Activated naive CD8-positive, alpha-beta T cell treated with anti-CD3 and anti-CD28 coated beads, Interleukin-2, amount 50 U/mL, for 16 hours (primary cell): ENCODE measurements at places on chromosomes 6 and 20.

DNA sequence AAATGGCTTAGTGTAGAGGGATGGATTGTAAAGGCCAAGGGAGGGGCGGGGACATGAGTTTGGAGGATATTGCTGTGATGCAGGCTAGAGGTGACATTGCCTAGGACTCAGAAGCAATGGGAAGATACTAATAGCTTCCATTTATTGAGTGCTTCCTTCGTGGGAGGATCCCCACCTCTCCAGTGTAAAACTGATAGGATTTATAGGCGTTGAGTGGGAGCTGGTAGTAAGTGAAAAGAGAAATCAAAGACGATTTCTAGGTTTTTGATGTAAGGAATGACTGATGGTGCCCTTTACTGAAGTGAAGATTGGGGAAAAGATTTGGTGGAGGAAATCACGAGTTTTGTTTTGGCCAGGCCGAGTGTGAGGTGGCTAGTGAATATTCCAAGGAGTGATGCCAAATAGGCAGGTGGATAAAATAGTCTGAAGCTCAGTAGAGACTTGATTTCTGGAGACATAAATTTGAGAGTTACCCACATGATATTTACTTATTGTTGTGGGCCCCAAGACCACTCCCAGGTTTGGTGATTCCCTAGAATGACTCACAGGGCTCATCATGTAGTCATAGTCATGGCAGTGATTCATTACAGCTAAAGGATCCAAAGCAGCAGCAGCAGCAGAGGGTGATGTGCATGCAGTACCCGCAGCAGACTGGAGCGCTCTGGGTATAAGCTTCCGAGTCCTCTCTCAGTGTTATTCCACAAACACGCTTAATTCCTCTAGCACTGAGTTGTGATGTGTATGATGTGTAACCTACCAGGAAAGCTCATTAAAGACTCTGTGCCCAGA lies 10.2 kb downstream of the RPRD1B start:
- no peak for DNase-seq

- DNase-seq, result no peak
Observed at GRCh38 chr6:34385793-34386195, 6.7 kb downstream of the NUDT3 start.

DNA sequence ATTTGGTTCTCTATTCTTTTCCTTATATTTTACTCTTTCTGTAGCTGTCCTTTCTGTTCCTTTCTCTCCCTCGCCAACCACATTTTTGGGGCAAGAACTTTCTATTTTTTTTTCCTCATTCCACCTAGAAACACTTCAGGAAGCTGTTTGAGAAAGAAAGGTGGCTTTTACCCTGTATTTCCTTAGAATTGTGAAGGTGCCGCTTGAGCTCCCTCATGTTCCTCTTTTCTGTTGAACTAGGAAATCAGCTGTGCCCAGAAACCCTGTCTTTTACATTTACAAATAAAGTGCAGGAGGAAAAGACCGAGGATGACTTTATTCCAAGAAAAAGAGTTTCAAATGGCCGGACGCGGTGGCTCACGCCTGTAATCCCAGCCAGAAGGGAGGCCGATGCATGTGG lies 38.2 kb downstream of the OR2B2 start:
- DNase-seq, result no peak

DNA sequence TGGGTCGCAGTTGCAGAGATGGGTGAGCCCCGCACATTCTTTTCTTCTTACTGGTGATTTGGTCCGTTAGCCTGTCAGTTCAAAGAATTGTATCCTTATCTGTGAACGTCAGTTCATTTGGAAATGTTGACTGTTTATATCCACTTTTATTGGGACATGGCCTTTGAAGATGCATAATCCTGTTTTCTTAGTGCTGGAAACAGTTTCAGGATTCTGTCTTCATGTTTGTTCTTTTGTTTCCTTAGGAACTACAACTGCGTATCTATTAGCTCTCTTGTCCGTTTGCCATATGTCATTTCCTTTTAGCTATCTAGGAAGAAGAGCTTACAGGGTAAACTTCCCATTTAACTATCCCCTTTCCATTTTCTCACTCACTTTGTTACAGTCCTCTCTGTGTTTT lies 35.0 kb upstream of the TULP1 start:
- DNase-seq, result no peak

- DNase-seq, result no peak
Observed at GRCh38 chr6:162198076-162198475, 529.5 kb downstream of the PRKN start.

DNA sequence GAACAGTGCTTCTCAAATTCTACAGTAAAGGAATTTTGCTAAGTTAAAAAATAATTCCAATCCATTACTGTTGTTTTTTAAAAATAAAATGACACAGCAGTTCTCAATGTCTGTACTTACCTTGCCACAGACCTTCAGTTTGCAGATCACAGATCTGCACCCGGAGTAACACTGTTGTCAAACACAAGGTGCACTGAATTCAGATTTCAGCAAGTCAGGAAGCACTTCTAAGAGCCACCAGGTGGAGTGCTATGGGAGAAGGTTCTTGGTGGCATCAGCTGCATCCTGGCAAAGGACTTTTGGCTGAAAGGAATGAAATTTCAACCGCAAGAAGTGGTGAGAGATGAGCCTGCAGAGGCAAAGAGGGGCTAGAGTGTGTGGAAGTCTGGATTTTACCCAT lies 17.4 kb downstream of the RSPH4A start:
- DNase-seq, result no peak
